ENCODE measurements at places on chromosomes 11 and 22.

- DNase-seq = no peak
Observed at GRCh38 chr11:9692691-9693090, 28.8 kb downstream of the SWAP70 start.

DNA sequence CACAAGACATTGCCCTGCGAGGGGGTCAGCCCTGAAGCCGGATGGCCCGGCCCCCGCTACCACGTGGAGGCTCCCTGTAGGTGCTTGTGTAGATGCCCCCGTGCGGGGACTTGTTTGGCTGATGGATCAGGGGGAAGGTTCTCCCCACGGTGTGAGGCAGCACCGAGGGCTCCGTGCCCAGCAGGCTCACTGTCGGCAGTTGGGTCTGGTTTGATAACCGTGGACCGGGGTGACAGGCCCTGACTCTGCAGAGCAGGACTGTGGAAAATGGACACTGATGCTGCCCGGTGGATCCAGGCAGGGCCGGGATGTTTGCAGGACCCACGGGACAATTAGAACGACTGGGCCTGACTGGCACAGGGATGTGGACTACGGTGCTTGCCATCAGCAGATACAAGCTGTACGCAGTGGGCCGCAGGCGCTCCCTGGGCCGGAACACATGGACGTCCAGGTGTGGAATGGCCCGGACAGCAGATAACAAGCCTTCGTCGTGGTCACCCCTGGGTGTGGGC is 19.0 kb downstream of the KCNQ1 start:
- DNase-seq = no peak

DNA sequence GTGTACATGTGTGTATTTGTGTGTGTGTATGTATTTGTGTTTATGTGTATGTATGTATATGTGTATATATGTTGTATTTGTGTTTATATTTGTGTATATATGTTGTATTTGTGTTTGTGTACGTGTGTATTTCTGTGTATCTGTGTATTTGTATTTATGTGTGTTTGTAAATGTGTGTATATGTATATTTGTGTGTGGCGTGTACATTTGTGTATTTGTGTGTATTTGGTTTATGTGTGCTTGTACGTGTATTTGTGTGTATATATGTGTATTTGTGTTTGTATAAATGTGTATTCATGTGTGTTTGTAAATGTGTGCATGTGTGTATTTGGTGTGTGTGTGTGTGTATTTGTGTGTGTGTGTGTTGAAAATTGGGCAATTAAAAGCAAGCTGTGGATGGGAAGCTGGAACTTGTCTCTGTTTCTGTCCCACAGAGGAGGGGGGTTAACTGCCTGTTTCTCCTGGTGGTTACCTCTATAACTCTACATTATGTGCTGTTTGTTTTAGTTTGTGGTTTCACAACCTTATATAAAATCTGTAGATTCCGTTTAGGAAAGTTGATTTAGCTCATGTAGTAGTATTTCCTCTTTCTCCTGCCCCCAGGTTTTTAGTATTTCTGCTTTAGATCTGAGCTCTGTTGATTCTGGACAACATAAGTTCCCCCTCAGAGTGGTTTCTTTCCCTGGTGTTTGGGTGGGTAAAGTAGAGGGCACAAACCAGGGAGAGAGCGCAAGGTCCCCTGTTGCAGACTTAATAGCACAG is 28.9 kb downstream of the AP2A2 start:
- DNase-seq = no peak

DNA sequence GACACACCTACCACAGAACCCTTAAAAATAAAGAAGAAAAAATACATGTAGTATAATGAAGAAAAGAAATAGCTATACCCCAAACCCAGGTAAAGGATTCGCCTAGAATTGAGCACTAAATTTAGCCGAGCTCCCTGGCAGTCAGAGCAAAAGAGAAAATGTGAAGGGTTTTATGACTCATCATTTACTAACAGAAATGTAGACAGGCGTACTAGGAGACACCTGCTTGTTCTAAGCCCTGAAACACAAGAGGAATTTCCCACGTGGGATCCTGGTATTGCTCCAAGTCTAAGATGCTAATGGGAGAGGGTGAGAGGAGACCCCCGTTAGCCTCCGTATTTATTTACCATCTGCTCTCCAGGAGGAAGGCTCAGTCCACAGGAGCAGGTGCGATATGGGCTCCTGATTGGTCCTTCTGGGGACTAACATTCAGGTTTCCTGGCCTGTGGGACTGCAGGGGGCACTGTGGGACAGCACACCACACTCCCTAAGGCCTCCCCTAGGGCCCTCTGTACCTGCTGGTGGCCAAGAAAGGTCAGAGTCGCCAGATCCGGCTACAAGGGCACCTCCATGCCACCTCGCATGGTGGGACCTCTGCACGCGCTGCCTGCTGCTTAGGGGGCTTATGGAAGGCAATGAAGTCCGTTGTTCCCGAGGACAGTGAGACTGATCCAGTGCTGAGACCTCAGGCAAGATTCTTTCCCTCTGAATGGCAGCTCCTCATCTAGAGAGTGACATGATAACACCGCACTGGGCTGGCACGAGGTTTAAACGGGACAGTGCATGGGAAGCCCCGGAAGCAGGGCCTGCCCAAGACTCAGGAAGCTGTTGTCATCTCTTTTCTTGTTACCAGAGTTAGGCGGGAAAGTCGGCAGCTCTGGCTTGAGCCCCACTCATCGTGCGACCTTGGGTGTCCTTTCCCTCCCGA is 25.8 kb downstream of the KCNC1 start:
- no peak for DNase-seq

DNA sequence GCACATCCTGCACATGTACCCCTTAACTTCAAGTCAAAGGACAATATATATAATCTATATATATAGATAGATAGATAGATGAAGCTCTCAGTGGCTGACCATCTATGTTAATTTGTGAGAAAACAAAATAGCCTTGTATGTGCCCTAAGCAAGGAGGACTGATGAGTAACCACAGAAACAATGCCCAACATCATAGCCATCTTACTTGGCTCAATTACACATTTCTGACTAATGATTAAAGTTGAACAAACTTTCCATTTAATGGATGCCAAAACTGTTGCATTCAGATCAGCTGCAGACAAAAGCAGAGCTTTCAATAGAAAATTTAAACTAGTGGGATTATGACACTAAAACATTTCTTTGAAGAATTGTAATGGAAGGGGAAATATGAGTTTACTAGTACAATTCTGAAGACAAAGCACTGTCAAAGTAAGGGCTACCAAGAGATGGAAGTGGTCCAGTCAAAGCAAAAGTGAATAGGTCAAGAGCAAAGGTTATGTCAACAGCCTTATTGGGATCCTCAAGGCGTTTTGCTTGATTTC is 1188.2 kb upstream of the RAG2 start:
- no peak for DNase-seq

DNA sequence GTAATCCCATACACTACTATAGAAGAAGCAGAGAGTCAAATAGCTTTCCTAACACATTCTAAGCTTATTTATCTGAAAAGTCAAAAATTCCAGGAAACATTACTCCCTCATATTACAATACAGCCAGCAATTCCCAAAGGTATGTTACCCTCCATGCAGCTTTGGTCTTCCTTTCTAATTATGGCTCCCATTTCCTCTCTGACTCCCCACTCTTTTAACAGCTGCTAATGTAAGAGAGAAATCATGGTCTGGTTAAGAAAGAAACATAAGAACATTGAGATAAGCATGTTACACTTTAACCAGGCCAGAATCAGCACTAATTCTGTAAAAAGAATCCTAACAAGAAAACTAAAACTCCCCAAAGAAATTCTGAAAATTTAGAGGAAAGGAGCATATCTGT is 6.8 kb downstream of the PPP2R1B start:
- no peak for DNase-seq

DNA sequence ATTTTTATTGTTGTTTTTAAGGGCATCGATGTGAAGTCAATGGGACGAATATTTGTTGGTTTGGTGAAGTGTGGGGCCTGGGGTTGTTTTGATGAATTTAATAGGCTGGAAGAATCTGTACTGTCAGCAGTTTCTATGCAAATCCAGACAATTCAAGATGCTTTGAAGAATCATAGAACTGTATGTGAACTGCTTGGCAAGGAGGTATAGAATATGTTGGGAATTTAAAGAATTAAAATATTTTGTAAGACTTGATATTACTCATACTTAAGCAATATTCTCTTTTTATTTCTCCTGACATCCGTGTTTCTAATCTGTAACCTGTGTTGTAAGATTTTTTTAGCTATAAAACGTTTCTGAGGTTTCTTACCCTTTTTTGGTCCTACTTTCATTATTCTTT is 61.6 kb downstream of the DYNC2H1 start:
- DNase-seq = no peak

- no peak for DNase-seq
Observed at GRCh38 chr11:3123305-3123704, 41.8 kb downstream of the OSBPL5 start.

GRCh38 chr11:134120921-134121526 is 52.2 kb downstream of the JAM3 start:
- DNase-seq = no peak
